ELF-1 (cell line): ENCODE measurements at places on chromosomes 1 and 21.

GRCh38 chr1:221067721-221068120 is 188.5 kb downstream of the HLX start:
- no peak for DNase-seq

GRCh38 chr1:224438989-224439388 is 4.4 kb upstream of the WDR26 start:
- peak; percentile 14 for DNase-seq

DNA sequence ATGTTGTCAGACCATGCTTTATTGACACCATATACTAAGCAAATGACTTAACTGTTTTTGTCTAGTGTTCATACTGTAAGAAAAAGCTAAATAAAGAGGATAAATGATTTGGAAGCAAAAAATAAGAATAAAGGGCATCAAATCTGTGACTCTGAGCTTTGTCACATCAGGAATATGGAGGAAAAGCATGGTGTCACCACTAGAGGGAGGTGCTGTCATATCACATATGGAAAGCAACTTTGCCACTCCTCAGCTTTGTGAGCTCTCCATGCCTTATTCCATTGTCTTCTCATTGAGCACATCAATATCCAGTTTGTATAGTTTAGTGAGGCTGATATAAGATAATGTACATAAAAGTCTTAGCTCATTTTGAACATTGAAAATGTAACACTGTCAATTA is 20.8 kb upstream of the GBP1 start:
- no peak for DNase-seq

DNA sequence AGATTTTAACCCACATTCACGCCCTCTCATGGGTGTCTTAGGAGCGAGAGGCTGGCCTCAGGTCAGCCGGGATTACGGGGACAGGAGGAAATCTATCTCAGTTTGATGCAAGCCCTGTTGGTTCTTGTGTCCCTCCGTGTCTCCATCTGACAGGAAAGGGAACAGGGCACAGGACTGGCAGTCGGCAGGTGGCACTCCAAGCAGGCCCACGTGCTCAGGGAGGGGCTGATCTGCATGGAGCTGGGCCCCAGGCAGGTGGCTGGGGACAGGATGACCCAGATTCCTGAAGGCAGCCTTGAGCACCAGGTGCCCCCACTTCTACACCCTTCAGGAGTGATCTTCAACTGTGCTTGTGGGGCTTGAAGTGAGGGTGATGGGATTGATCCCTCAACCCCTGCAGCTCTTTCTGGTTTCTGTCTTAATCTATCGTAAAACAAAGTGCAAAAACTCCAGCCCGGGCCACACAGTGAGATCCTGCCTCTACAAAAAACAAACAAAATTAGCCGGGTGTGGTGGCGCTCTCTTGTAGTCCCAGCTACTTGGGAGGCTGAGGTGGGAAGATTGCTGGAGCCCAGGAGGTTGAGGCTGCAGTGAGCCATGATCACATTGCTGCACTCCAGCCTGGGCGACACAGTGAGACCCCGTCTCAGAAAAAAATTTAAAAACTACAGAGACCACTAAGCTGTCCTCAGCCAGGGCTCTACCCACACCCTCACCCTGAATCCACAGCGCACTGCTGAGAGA is 8.3 kb downstream of the PLEKHG5 start:
- no peak for DNase-seq

DNA sequence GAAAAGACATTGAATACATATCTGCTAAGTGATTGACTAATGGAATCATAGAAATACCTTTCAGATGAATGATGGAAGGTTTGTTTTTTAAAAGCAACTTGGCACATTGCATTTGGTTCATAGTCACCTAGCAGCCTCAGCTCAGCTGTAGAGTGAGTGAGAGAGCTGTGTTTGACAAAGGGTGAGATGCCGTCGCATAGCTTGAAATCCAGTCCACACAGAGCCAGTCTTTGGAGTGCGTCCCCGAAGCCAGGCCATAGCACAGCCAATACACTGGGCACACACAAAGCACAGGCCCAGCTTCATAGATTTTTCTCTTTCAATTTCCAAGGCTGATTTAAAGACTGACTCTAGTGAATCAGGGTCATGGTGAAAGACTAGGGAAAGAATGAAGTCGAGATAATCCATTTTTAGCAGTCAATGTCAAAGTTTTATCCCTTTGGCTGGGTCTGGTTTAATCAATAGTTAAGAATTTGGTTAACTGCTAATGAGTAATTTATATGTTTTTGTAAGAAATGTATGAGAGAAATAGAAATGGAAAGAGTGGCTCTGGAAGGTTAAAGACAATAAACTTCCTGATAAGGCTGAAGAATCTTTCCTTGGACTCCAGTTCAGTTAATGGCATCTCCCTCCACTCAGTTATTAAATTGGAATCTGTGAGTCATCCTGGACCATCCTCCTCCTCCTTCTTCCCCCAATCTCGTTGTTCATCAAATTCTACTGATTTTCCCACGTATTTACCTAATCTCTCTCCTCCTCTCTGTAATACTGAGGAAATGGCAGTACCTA is 101.2 kb upstream of the IRF2BP2 start:
- no peak for DNase-seq

DNA sequence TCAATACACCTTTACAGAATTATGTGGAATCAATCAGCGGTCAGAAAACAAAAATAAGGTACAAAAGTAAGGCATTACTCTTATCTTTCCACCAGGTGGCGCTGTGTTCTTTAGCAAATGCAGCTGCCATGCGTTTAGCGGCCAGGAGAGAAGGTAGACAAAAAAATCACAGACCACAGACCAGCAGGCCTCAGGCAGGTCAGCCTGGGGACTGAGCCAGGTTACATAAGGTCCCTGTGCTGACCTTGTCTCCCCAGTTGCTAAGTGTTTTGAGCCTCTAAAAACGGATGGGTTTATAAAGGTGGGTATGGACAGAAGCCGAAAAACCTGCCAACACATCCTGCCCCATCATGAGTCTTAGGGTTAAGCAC is 2.8 kb downstream of the RGS16 start:
- peak; percentile 83 for DNase-seq

DNA sequence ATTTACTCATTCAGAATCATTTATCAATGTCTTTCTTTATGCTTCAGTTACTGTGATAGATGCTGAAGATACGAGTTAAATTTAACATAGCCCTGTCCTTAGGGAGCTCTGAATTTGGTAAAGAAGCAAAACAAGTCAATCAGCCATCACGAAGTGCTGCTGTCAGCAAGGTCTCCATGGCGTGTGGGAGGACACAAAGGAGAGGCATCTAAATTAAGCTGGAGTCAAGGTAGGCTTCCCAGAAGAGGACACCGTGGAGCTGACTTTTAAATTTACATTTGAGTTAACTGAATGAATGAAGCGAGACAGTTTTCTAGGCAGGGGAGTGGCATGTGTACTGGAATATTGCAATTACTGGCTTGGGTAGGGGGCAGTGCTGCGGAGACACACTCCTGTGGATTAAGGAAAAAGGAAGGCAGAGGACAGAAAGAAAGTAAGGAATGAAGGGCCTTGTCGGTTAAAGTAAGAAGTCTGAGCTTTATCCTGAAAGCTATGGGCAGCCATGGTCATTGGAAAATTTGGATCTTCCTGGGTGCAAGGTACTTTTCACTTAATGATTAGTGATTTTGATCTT is 41.3 kb upstream of the C1orf87 start:
- peak; percentile 9 for DNase-seq

- DNase-seq, result no peak
These were observed 32.3 kb upstream of the FBXO28 start for GRCh38 chr1:224081604-224082003.

DNA sequence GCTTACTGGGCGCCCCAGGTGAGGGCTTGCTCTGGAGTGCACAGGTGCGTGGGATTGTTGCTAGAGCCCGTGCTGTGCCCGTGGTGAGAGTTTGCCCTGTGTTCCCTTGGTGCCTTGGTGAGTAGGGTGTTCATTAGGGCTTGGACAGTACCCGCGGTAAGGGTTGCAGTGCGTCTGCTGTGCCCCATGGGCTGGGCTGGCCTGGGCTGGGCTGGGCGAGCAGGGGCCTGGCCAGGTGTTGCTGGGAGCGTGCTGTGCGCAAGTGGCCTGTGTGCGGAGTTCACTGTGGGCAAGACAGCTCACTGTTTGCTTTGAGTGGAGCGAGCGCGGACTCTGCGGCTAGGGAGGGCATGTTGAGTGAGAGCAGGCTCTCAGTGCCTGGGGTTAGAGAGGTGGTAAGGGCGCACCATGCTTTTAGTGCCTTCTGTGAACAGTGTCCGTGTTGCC is 725 bp downstream of the CR1L start:
- DNase-seq, result peak; percentile 60

- DNase-seq, result peak; percentile 39
These were observed 766 bp downstream of the AGO4 start for GRCh38 chr1:35808450-35809113.

DNA sequence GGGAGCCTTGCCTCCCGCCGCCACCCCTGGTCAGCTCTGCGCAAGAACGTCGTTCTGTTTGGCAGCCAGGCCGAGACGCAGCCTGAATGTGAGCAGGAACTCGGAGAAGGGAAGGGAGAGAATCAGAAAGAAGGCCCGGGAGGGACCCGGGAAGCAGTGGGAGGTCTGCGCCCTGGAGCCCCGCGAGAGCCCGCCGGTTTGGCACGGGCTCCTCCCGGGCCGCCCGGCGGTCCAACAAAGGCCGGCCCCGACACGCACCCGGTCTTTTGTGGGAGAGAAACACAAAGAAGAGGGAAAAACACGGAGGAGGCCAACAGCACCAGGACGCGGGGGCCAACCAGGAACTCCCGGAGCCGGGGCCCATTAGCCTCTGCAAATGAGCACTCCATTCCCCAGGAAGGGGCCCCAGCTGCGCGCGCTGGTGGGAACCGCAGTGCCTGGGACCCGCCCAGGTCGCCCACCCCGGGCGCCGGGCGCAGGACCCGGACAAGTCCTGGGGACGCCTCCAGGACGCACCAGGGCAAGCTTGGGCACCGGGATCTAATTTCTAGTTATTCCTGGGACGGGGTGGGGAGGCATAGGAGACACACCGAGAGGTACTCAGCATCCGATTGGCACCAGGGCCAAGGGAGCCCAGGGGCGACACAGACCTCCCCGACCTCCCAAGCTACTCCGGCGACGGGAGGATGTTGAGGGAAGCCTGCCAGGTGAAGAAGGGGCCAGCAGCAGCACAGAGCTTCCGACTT is 2.7 kb upstream of the OLIG2 start:
- peak; percentile 34 for DNase-seq

- no peak for DNase-seq
These were observed 67.8 kb downstream of the FASLG start for GRCh38 chr1:172726740-172727139.

GRCh38 chr1:9309991-9310390 is 17.3 kb downstream of the SPSB1 start:
- no peak for DNase-seq

DNA sequence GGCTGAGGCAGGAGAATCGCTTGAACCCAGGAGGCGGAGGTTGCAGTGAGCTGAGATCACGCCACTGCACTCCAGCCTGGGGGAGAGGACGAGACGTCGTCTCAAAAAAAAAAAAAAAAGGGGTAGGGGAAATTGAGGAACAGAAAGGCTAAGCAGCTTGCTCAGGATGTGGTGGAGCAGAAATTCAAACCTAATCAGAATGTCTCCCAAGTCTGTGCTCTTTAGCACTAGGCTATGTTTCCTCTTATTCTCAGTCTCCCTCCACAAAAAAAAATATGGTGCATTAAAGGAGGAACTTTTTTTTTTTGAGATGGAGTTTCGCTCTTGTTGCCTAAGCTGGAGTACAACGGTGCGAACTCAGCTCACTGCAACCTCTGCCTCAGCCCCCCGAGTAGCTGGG is 114.2 kb downstream of the SLC16A1 start:
- no peak for DNase-seq

DNA sequence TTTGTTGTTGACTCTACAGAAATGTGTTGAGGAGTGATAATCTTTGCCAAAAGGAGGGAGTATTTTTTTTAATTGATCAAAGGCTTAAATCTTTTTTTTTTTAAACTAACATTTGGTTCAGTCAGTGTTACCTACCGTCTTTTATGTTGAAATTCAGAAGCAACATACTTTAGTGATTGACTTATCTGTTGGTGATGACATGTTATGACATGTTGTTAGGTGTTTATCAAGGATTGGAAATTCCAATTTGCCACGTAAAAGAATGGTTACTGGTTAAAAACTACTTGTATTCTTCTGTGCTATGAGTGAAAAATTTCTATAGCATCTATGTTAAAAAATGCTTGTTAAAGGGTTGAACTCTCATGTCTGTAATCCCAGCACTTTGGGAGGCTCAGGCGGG is 61.2 kb downstream of the DNM3 start:
- no peak for DNase-seq

DNA sequence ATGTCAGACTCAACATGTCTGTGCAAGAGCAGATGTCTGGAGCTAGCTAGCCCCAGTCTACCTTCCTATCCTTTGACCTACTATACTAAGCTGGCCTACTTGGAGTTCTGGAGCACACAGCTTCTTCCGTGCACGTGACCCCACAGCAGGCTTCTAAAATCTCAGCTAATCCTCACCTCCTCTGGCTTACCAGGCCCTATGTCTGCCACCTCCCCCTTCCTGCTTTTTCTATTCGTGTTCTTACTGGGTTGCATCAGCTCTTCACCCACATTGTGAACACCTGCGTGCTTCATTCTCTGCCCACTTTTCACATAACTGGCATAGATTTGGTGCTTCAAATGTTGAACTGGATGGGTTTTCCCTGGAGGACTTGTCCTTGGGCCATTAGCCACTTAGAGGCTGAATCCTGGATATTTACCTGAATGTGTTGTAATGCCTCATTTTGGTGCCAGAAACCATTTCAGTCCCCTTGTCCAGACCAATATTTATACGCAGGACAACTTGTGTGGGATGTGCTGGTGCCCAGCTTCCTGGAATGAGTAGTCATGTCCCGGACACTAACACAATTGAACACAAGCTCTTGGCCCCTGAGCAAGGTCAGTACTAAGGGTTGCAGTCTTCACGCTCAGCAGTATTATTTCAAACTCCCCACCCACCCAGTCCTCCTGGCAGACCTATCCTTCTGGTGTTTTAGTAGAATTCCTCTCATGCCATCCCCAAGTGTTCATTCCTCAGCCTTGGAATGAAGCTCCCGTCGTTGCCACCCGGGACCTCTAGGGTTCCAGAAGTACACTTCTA is 24.0 kb downstream of the TENT5C start:
- no peak for DNase-seq

DNA sequence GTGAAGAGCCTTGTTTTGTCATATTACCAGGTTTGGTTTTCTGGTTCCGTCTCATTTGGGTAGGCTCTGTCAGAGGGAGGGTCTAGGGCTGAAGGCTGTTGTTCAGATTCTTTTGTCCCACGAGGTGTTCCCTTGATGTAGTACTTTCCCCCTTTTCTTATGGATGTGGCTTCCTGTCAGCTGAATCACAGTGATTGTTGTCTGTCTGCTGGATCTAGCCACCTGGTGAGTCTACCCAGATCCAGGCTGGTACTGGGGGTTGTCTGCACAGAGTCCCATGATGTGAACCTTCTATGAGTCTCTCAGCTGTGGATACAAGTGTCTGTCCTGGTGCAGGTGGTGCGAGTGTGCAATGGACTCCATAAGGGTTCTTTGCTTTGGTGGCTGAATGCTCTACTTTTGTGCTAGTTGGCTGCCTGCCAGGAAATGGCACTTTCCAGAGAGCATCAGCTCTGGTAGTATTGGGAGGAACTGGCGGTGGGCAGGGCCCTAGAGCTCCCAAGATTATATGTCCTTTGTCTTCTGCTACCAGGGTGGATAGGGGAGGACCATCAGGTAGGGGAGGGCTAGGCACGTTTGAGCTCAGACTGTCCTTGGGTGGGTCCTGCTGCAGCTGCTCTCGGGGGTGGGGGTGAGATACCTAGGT is 246.0 kb downstream of the RYR2 start:
- peak; percentile 46 for DNase-seq
